NCI-H226 (cell line): ENCODE measurements at places on chromosomes 12 and 14.

DNA sequence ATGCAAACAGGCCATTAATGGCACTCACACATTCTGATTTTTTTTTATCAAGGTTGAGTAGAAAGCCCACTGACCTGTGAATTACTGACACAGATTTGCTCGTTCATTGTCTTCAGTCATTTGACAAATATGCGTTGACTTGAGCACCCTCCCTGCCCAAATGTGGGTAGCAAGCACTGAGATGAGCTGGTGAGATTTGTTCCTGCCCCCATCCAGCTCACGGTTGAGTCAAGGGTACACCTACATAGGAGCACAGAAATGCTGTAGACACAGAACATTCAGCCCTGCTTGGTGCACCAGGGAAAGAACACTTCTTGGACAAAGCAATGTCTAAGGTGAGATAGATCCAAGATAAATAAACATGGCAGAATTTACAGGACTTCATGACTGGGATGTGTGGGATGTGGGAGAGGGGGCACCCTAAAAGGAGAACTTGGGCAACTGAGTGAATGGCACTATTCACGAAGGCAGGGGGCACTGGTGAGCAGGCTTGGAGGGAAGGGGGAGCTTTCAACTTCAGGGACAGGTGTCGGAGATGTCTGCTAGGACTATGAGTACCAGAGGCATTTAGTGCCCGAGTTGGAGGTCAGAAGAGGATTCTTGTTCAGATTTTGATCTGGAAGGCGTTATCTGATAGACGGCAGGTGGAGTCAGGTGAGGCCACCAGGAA, 213.4 kb downstream of the VRK1 start:
- DNase-seq, result no peak

DNA sequence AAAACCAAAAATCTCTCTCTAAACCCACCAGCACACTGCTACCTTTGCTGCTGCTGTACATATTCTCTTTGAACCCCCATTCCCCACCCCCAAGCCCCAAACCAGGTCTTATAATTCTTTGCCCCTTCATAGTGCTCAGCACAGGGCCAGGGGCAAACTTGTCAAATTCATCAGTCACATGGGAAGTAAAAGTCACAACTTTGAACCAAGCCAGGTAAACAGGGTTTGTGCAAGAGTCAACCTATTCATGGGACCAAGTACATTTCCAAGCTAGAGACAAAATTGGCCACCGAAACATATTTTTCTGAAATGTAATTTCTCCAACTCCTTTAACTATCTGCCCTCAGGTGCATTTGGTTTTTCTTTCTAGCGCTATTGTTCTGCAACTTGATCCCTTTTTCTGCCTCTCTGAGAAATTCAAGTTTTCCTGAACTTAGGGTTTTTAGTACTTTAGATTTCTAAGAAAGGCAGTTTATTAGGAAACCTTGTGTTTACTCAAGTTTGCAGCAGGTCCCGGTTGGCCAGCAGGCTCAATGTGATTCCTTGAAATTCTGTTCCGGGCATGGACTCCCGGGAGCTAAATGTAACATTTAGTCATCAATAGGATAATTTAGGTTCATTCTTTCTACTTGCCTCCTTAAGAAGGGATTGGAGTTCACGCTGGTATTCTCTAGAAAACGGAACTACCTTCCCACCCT, 230.5 kb downstream of the EFCAB11 start:
- DNase-seq, result no peak

DNA sequence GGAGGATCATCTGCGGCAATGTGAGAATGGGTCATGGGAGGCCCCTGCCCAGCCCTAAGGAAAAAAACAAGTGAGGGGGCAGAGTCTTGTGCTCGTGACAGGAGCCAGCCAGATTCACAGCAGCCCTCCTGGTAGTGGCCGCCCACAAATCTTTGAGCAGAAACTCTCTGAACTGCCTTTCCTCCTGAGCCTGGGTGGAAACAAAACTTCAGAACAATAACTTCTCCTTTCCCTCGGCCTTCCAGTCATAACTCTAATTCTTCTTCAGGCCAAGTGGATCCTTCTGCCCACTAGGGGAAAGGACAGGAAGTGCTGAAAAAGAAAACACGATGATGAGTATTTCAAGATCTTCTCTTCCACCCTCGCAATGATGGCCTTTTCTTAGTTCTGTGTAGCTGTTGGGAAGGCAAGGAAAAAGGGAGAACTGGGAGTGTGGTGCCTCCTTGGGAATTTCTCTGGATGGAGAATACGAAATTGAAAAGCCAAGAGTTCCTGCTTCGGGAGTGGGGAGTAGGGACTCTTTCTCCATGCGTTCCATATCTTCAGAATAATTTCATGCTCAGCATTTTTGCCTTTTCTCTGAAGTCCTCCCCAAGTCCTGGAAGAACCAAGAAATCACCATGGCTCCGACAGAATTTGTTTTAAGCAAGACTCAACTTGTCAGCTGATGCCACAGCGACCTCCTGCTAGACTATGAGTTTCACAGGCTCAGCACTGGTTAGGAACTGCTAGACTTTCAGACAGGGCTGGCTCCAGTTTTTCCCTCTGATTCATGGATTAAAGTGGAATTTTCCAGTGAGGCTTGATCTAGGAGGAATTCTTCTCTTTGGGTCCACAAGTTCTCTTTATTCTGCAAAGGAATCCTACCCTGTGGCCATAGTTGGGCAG, 188.9 kb downstream of the CAND1 start:
- DNase-seq, result no peak

GRCh38 chr12:76460807-76461206, 98.8 kb downstream of the OSBPL8 start:
- DNase-seq, result no peak
